MCF 10A (cell line): ENCODE measurements at places on chromosomes 7 and 10.

DNA sequence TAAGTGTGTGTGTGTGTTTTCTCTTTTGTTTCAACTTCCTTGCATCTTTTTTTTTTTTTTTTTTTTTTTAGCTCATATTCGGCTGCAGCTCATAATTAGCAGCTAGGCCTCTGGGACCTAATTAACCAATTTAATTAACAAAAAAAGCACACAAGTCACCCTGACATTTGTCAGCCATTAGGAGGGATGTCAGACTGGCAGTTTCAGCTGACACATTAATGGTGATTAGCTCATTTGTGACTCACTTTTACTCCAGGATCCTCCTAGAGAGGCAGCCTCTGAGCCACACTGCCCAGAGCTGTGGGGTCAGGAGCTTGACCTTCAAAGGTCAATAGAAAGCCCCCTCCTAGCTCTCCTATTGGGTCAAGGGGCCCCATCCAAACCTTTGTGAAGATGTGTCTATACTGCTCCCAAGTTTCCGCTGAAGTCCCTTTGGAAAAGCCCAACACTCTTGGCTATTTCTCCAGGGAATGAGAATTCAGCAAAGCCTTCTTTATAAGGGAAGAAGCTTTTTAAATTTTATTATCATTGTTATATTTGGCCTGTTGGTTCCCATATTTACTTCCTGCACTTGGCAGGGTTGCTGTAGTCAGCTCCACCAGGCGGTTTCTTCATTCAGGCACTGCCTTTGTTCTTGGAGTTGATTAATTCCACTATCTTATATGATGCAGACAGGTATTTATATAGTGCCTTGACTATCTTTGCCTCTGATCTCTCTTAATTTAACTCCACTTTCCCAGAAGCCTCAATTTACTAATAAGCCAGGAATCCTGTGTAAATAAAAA is 109.5 kb upstream of the HABP2 start:
- no peak for DNase-seq

GRCh38 chr7:53437336-53437735 is 401.9 kb downstream of the POM121L12 start:
- peak; percentile 16 for DNase-seq

DNA sequence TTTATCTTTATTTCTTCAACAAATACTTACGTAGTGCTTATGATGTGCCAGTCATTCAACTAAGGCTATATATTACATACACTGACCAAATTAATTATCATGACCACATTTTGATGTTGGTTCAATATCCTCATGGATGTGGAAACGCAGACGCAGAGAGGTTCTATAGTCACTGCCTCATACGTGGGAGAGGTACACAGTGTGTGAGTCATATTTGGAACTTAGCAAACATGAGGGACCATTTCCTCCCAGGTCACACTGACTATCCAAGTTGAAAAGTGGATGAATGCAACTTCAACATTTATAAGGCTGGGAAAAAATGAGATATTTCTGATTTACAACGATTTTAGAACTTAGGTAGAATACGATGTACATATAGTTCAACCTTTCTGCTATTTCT is 113.6 kb downstream of the PRLHR start:
- DNase-seq: peak; percentile 32

DNA sequence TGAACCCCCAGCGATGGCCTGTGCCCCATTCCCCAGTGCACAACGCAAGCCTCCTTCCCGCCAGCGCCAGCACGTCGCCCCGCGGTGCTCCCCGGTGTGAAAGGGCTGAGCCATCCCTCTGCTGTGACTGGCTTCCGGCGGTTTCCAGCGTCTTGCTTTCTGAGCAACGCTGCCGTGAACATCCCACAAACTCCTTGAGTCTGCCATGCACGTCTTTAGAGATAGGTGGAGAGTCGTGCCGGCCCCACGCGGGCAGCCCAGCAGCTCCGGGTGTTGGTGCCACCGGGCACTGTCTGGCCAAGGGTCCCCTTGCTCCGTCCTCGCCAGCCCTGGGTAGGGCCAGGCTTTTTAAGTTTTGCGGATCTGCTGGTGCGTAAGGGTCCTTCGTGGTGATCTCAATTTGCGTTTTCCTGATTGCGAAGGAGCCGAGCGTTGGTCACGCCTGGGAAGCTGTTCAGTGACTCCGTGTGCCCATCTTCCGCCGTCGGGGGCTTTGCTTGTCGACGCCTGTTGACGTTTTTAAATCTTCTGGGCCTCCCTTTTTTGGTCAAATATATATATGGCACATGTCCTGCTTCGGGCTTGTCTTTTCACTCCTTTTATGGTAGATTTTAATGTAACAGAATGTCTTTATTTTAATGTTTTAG is 70.6 kb downstream of the FOXL3 start:
- no peak for DNase-seq

- no peak for DNase-seq
These were observed 5.5 kb downstream of the VIPR2 start for GRCh38 chr7:159139202-159139601.
